ENCODE measurements at places on chromosomes 3 and 15. TPM values are rescaled to one million over a fixed set of nuclear protein-coding genes. Genes with fewer than 3 reads are reported as not detected.

DNA sequence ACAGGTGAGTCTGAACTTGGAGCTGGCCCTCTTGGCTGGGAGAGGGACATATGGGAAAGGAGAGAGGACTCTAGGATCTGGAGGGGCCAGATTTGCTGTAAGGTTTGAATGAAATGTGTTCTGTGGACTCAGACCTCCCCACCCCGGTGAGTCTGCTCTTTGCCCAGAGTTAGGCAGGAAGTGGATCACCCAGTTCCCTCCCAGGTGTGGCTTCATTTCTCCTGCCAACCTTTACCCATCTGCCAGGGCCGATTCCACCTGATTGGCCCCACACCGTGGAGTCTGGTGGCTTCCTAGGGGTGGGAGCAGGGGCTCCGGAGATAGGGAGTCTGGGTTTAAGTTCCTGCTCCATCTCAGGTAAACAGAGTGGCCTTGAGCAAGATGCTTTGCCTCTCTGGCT, 25.5 kb downstream of the CD276 start:
- no peak for DNase-seq

- DNase-seq, result no peak
Observed at GRCh38 chr15:101049856-101050622, 130.9 kb downstream of the LRRK1 start.

DNA sequence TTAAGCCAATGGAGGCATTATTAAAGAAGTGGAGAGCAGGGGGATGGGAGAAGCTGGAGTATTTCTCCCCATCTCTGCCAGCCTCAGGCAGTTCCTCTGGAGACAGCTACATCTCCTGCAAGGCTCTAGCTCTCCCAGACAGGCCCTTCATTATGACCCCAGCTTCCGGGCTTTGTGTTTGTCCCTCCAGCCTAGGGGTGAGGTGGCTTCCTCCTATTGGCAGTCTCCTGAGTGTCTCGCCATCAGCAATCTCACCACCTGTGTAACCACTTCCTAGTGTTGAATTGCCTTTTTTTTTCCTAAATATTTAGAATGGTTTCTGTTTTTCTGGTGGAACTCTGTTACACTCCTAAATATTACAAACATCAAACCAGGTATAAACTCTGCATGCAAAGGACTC, 122.3 kb downstream of the FAM174B start:
- DNase-seq, result no peak

CLDN18 gene
- total RNA-seq, result not detected

DNA sequence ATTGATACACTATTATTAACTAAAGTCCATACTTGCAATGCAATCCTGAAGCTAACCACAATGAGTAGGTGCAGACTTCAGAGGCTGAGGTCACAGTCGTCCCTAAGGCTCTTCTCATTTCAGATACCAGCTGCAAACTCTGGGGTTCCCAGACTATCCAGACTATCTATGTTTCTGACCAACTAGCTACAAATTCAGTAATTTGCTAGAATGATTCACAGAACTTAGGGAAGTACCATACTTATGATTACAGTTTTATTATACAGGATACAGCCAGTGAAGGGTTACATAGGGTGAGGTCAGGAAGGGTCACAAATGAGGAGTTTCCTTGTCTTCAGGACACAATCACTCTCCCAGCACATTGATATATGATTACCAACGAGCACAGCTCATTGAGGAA, 36.5 kb downstream of the PPM1L start:
- DNase-seq, result no peak

SORD gene
- 25.9 TPM for total RNA-seq

- DNase-seq, result peak; percentile 62
Observed at GRCh38 chr3:196219194-196219969, 3.0 kb downstream of the SLC51A start.

GRCh38 chr15:33074942-33075341, 119.6 kb downstream of the FMN1 start:
- no peak for DNase-seq

- DNase-seq, result no peak
Observed at GRCh38 chr15:43194795-43195194, 9.6 kb downstream of the CCNDBP1 start.

DNA sequence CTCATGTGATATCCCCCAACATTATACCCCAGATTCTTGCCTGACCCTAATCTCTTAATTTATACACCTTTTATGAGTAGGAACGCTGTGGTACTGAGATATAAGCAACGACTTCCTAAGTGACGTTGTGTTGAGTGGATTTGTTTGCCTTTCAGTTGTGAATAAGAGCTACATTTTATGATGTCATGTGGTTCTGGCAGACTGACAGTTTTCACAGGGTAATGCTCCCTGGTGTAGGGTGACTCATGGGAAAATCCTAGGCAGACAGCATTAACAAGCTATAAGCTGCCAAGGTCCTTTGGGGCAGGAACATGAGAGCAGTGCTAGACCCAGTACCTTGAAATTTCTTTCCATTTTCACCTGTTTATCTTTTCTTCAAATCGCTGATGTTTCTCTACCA, 11.2 kb downstream of the C3orf52 start:
- peak; percentile 85 for DNase-seq

- DNase-seq, result no peak
Observed at GRCh38 chr15:88606070-88606794, 14.9 kb upstream of the AEN start.

- no peak for DNase-seq
Observed at GRCh38 chr3:155335724-155336354, 42.4 kb upstream of the STRIT1 start.

FBXW12 gene
- not detected for total RNA-seq

DNA sequence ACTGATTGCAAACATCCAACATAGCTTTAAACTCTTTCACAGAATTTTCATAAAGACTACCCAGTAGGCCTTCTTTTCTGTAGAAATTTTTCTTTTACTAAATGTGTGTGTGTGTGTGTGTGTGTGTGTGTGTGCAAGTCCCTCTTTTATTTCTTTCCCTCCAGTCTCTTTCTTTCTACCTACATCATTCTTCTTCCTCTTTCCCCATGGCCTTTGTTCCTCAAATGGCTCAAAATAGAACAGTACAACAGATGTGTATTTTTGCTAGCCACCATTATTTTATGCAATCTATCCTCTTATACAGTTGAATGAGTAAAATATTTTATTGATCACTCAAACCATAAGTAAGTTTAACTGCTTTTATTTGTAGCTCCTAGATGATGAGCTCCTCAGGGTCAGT, 76.4 kb downstream of the USF3 start:
- DNase-seq, result no peak

ZPLD1 gene
- total RNA-seq, result not detected

CLN6 gene
- 12.4 TPM for total RNA-seq

DNA sequence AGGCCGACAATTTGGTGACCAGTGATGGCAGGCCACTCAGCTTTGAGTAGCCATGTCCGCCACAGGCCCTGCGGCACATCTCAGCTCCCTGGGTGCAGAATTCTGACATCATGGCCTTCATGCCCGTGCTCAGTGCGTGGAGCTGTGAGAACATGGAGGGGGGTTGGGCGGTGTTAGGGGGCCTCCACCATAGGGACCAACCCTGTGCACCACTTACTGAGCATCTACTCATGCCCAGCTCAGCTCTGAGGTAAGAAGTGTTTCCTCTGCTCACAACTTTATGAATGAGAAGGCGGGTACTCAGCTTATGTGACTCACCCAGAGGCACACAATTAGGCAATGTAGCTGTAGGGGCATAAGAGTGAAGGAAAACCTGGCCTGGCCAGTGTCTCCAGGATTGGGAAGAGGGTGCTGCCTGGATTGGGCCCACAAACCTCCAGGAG, 10.5 kb downstream of the ACOX2 start:
- peak; percentile 68 for DNase-seq

Data from SJSA1 (cell line).